ENCODE measurements at places on chromosomes 13 and 19.

GRCh38 chr13:23427881-23428528 is 5.5 kb downstream of the SACS start:
- DNase-seq = no peak

DNA sequence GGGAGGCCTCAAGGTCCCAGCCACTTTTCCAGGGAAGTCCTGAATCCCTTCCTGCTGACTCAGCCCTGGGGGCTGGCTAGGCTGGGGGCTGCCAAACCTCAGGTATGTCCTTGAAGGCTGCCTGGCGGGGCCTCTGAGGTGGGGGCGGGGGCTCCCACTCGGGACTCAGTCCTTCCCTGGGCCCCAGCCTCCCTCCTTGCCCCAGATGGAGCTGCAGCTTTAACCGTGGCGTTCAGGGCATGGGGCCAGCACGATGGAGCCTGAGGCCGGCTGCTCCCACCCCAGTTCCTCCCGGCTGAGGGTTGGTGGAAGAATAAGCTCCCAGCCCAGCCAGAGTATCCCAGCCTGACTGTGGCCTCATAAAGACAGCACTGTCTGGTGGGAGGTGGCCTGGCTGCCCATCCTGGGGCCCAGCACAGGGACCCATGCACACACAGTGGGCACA is 12.4 kb downstream of the CILP2 start:
- DNase-seq = no peak

DNA sequence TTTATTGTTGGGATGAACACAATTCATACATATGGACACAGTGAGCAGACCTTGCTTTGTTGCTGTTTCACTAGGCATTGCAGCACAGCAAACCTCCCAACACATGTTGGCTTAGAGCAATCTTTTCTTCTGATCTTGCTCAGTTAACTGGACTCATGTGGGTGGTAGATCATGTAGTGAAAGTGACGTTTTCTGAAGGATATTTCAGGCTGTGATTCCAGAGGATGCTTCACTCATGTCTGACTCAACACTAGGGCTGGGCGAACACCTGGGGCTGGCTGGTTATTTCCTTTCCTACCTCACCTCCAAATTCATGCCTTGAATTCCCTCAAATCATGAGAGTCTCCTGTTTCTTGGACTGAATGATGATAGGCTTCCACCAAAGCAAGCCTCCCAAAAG is 14.3 kb upstream of the LGALS13 start:
- DNase-seq = no peak

- DNase-seq = no peak
Measured at GRCh38 chr13:99269627-99270241, 11.6 kb upstream of the GPR18 start.

- no peak for DNase-seq
Measured at GRCh38 chr19:41657157-41657556, 30.3 kb upstream of the CEACAM4 start.

GRCh38 chr13:28679628-28680027 is 20.7 kb downstream of the POMP start:
- no peak for DNase-seq
